GM18507 (cell line): ENCODE measurements at places on chromosomes 2 and 18.

GRCh38 chr2:204535356-204535755 lies 9.9 kb upstream of the PARD3B start:
- no peak for DNase-seq

- no peak for DNase-seq
Measured at GRCh38 chr2:75705921-75706320, 4.8 kb downstream of the GCFC2 start.

DNA sequence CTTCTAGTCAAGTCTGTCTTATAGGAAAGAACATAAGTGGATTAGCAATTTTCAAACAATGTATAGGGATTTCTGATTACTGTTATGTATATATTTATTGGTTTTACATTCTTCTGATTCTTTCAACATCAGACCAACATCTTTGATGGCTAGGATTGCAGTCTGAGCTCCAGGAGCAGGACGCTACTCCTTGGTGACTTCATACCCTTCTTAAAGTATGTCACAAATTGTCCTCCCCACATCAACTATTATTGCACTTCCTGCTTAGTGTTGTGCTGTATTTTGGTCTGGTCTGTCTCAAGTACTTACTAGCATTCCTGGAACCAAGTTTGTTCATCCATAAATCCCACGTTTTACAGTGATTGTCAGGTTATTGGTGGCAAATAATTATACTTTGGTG lies 49.0 kb downstream of the MAP2 start:
- DNase-seq, result no peak

DNA sequence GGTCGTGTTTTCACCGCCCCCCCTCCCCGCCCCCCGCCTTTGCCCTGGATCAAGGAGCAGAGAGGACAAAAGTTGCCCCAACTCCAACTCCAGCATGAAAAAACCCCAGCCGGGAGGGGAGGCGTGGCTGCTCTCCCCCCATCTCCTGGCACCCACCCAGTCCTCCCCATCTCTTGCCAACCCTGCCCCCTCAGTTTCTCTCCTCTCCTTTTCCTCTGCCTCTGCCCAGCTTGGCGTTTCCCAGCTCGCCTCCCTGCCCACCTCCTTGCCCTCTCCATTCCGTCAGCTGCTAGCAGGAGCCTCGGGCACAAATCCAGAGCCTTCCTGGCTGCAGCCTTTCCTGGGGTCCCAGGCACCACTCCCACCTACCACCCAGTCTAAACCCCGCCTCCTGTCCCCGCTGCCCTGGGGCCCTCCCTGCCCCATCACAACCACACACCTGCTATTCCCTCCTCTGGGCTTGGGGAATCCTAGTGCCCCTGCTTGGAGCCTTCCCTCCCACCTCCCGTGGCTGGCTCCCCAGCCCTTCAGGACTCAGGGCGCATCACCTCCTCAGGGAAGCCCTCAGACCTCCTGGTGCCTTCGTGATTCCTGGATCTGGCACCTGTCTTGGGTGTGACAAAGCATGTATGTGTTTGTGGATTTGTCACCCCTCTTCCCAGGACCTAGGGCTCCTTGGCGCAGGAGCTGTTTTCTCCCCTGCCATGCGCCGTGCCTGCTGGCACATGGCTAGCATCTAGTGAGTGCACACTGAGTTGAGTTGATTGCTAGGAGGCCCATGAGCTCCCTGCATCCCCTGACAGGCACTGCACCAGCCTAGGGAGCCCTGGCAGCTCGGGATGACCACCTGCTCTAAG lies 209.1 kb downstream of the TFCP2L1 start:
- DNase-seq, result no peak

GRCh38 chr18:58379443-58379842 lies 249.4 kb downstream of the ALPK2 start:
- no peak for DNase-seq

GRCh38 chr2:241976296-241976695 lies 106.8 kb downstream of the RTP5 start:
- DNase-seq, result no peak

- no peak for DNase-seq
Measured at GRCh38 chr2:37615804-37616676, 55.4 kb downstream of the CDC42EP3 start.

GRCh38 chr2:19021100-19021476 lies 337.3 kb downstream of the OSR1 start:
- DNase-seq, result no peak

DNA sequence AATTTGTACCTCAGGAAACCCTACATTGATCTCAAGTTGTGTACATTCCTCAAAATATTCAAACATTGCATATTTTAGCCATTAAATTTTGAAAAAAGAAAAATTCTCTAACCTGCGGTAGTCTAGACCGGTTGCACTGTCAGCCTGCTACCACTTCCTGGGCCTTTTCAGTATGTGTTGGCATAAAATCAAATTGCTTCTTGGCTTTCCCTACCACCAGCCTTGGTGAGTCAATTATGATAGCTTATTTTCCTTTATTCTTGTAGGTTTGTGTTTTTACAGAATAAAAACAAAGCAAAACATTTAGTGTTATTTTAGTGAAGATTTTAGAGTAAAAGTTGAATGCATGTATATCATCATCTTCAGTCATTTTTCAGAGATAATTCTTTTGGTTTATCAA lies 61.2 kb downstream of the FAM171B start:
- no peak for DNase-seq

- no peak for DNase-seq
Measured at GRCh38 chr2:231341100-231341499, 54.4 kb upstream of the B3GNT7 start.

DNA sequence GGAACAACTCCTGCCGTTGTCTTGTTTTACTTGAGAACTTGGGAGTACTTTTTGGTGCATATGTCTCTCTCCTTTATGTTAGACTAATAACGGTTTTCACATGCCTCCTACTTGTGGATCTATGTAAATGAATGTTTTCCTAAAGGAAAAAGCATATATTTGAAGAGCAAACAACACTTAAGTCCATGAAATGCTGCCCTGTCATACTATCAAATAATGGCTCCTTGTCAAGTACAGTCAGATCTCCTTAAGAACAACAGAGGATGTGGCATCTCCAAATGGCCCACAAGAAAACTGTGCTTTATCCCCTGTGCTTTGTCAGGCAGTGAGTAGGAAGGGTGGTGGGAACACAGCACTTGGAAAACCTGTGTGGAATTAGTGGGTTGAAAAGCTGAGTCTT lies 198.2 kb downstream of the PTGR3 start:
- no peak for DNase-seq

GRCh38 chr2:160063271-160063670 lies 856 bp upstream of the PLA2R1 start:
- DNase-seq, result no peak

GRCh38 chr2:105125920-105126319 lies 88.1 kb downstream of the MRPS9 start:
- no peak for DNase-seq

GRCh38 chr2:220708366-220708765 lies 863.7 kb downstream of the EPHA4 start:
- no peak for DNase-seq

DNA sequence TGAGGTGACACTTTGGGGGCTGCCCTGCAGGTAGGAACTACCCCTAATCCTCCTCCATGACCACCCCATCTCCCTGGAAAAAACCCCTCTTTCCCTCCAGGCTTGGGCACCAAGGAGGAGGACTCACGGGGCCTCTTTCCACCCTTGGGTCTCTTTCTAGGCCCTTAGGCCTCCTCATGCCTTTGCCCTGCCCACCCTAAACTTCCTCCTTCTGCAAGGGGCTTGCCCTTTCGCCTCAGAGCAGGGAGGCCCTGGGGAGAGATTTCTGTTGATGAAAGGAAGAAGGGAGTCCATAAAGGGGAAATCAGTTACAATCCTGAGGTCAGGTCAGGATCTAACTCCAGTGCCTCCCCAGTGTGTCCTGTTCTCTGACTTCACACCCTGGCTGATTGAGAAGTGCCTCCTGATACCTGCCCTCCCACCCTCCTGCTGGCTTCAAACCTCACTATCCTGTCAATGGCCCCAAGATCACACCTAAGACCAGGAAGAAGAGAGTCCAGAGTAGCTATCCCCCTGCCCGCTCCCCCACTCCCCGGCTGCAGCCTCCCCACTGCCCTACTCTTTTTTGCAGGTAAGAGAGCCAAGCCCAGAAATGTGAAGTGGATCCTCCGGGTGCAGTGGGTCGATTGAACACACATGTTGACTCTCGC lies 16.7 kb upstream of the TNS1 start:
- no peak for DNase-seq

DNA sequence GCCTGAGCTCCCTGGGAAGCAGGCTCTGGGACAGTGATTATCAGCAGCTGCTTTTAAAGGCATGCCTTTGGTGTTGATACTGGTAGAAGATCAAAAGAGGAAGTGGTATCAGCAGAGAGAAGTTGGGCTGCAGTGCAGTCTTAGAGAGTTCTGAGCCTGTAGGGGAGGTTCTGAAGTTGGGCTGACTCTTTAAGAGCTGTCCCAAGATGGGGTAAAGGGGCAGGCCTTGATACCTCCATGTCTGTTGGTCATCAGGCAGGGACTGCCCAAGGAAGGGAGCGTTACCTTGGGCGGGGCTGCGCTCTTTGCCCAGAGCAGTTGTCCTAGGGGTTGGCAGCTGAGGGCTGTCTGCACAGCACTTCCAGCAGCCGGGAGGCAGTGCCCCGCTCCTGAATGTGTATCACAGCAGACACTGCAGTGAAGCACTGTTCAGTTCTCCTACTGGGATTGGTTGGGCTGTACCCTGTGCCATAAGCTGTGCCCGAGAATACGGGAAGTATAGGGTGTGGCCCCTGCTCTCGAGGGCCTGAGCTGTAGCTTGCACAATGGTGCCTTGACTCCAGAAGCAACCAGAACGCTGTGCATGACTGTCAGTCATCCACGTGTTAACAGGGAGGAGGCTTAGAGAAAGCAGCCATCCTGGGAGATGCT lies 177.0 kb downstream of the CTIF start:
- DNase-seq, result peak; percentile 28

- no peak for DNase-seq
Measured at GRCh38 chr2:214853906-214854305, 44.4 kb upstream of the BARD1 start.

DNA sequence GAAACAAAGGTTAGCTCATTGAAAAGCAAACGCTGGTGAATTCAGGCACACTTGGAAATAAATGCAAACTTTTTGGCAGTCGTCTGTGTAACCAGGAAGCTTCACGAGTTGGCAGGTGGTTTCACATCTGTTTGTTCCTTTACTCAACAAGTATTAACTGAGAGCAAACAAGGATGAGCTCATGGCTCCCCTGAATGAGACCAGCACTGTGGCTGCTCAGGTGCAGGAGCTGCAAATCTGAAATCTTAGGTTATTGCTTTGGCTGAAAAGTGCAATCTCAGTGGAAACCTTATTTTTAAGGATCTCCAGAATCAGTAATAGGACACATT lies 46.3 kb downstream of the SH3RF3 start:
- DNase-seq, result no peak

GRCh38 chr2:178871536-178871935 lies 64.3 kb upstream of the TTN start:
- DNase-seq, result no peak

GRCh38 chr18:3906116-3906750 lies 456.3 kb downstream of the TGIF1 start:
- peak; percentile 26 for DNase-seq
